ENCODE measurements at places on chromosomes 2 and 18.
A peak's percentile ranks its signal among the peaks of the same experiment; 100 is the strongest.

GRCh38 chr18:76618721-76619120, 123.7 kb upstream of the ZNF516 start:
- DNase-seq = no peak

DNA sequence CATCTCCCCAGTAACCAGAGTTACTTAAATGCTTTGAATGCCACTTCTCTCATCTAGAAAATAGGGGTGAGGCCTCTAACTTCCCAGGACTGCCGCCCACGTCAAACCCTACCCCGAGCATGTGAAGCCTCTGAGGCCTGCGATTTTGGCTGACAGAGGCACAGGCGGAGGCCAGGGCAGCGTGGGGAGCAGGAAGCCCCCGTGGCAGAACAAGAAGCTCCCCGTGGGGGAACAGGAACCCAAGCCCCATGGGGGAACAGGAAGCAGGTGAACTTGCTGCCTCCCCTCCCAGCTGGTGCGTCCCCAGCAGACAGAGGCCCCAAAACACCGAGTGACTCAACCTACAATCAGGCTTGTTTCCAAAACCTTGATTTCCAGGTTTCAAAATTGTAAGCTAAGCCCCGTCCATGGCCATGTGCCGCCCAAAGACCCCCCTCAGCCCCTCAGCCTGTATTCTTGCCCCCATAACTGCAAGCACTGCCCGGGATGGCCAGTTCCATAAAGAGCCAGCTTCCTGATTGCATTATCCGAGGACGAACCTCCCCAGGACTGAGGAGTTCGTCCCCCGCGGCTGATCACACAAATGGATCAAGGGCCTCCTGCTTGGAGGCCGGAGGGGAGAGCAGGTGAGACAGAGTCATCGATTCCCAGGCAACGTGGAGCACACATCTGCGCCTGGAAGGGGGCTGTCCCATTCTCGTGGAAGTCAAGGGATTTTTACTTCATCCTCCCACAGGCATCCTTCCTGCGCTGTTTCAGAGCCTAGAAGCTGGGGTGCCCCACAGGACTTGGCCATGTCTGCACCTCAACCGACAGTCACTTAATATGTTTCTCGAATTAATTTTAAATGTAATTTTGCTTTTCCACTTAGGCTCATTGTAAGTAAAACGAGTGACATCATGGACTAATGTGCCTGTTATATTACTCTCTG, 36.3 kb upstream of the CTDP1 start:
- DNase-seq = no peak

DNA sequence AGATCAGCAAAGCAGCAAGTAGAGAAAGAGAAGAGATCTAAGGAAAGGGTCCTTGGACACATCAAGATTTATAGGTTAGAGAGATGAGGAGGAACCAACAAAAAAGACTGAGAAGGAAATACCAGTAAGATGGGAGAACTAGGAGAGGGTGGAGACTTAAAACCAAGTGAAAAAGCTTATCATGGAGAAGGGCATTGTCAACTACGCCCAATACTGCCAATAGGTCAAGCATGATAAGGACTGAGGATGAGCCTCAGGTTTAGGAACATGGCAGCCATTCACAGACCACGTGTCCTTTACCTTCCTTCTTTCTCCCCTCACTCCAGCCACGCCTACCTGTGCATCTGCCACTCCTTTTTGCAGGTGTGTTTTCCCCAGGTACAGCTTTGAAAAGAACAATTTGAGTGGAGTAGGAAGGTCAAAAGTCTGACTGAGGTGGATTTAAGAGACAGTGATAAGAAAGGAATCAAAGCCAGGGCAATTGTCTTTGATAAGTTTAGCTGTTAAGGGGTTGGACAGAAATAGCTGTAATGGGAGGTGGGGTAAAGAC, 238.7 kb downstream of the STK39 start:
- DNase-seq = no peak

DNA sequence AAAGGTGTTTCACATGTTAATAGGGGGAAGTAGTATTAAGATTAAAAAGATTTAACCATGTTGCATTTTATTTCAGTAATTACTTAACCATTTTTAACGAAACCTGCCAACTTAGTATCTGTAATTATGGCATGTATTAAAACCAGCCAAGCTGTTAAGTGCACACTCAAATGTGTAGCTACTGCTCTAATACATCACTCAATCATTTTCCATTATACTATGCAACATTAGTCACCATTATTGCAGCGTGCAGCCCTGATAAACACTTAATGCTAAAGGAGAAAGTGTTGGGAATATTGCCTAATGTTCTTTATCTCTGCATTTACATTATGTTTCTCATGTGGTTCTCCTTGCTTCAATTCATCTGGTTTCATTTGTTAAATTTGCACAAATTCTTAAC, 745.9 kb upstream of the FAM98A start:
- no peak for DNase-seq

DNA sequence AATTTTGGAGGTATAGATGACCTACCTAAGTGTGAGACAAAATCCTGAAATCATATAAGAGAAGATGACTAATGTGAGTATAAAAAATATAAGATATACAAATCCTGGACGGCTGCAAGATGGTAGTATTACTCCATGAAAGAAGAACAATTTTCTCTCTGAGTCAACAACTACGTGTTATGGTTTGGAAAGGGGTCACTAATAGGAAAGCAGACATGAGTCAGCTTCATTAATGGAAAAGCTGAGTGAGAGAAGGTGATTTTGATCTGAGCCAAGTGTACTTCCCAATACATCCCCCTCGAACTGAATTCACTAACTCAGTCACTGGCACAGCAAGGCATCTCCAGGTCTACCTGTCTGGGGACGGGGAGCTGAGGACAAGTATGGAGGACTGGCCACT, 20.1 kb upstream of the SELENOI start:
- DNase-seq = no peak

GRCh38 chr18:62904396-62905285, 189.3 kb downstream of the PHLPP1 start:
- DNase-seq = no peak

DNA sequence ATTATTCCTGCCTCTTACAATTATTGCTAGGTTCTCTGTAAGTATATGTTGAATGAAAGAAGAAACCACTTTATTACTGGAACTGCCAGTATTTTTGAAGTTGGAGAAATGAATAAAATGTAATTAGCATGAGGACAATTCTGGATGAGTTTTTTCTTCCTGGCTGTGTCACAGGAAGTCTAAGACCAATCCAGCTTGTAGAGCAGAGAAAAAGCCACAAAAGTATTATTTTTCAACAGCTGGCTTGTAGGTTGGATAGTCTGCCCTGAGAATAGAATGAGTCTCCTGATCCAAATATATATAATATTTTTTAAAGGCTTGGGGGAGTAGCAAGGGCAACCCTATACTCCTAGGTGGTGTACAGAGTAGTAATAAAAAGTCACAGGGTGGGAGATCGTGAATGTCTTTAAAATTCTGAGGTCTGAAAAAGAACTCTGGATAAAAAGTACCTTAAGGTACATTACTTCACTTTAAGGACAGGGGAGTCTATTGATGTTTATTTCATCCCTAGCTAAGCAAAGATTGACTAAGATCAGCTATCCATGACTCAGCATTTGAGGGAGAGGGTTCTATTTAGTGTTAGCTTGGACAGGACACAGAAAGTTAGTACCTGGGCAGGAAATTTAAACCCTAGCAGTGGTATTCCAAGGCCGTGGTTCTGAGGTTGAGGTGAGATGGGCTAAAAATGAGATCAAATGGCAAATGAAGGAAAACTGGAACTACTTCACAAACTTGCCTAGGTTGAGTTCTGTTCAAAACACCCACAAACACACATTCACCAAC, 31.7 kb downstream of the SLC40A1 start:
- DNase-seq = no peak

GRCh38 chr2:26268213-26268612, 23.5 kb downstream of the HADHB start:
- DNase-seq = no peak

DNA sequence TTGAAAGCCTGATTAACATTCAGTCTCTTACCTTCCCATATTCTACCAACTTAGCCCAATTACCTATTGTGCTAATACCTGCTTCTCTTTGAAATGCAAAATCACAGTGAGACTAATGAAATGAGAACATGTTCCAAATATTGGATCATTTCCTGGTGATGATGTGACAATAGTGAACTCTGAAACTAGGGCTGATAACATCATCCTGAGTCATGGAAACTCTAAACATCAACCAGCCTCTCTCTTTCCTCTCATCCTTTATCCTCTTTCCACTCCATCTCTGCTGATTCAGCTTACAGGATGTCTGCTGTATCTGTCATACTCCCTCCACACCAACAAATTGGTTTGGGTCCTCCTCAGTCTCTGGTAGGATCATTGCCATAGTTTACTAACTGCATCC, 98.8 kb upstream of the NCKAP5 start:
- no peak for DNase-seq

- DNase-seq = no peak
These were observed 69.9 kb upstream of the SLC1A4 start for GRCh38 chr2:64919261-64919660.

GRCh38 chr2:190569994-190570755, 35.7 kb upstream of the NEMP2 start:
- no peak for DNase-seq

DNA sequence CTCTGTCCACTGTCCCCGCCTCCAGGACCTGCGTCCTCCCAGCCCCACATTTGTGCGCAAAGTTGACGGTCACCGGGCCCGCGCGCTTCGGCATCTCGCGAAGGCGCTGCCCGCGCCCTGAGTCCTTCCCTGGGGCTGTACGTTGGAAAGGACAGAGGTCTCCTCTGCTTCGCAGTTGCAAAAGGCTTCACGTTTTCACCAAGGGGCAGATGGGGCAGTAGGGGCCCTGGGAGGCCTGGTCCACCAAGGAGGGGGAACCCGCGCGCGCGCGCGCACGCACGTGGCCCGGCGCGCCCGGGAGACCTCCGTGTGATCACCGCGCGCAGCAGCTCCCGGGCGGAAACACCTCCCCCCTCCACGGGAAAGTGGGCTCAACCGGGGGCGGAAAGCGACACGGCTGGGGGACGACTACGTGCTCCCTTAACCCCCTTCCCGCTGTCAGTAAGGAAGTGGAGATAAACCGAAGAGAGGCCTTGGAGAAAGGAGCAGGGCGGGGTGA, 21.9 kb downstream of the TEX44 start:
- DNase-seq = peak; percentile 71

DNA sequence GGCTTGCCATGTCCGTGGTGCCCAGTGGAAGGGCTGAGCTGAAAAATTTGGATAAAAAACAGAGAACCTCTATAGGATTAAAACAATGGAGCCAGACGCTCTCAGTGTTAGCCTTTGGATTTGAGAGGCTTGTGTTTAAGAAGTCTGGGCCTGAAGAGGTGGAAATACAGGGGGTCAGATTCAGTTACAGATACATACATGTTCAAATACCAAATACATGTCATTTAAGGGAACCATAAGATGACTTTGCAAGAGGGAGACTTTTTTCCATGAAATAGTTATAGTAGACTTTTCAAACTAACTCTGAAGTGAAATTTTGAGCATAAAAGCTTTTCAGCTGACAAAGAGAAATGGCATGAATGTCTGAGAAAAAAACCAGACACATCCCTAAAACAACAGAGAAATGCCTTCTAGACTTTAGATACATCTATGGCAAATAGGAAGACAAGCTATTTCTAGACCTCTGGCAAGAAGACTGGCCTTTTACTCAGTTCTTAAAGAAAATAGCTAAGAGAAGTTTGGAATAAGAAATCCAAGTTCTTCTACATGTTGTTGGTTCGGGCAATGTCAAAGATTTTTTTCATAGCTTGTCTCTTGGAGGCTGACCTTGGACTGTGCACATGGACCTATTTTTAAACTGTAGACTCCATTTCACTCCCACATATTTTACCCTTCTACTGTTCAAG, 112.9 kb downstream of the LTBP1 start:
- DNase-seq = no peak

DNA sequence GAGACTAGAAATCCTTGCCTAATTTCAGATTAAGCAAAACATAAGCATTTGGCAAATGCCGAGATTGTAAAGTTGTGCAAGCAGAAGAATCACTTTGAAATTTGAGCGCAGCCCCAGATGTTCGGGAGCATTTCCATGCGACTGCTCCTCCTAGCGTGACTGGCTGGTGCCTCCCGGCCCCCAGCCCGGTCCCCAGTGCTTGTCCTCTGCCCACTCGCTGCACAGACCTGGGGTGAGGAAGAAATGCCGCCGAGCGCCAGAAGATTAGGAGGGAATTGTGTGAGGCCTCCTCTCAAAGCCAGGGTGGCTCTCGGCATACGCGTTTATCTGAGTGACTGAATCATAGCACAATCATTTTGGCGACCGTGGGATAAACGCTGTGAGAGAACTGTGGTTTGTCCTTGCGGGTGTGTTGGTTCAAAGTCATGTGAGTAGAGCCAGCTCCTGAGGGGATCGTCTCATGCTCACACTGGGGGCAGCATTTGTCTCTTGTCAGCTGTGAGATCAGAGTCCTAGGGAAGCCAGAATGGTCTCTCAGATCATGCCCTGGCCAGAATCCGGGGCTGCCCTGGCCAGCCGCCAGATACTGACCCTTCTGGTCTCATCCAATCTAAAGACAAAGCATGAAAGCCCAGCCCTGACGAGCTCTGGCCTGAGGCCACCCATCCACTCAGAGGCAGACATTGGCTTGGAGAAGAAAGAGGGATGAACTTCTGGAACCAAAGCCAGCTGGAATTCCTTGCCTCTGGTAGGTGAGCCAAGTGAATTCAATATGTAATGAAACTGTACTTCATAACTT, 189.3 kb downstream of the SH3RF3 start:
- DNase-seq = peak; percentile 85

DNA sequence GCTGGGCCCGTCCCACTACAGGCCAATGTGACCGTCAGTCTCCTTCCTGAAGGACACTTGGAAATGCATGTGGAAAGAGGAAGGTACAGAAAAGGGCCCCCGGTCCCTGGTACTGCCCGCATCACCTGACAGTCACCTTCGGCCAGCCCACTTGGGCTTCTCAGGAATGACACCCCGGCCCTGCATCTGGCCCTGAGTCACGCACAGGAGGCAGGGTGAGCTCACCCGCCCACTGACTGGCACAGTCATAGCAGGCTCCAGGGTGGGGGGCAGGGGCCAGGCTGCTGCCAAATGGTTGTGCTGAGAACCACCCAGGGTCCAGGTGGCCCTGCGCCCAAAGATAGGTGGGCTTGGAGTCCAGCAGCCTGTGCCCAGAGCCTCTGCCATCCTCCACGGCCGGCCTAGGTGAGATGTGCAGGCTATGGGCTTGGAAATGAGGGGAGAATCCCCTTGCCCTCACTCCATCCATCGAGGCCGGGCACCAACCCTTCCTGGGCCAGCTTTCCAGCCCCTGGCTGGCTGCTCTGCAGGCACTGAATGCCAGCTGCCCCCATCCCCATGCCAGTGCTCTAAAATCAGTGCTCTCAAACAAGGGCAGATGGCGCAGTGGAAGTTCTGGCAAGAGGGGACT, 14.1 kb downstream of the EMX1 start:
- no peak for DNase-seq

- DNase-seq = no peak
These were observed 281.4 kb upstream of the CELF4 start for GRCh38 chr18:37846996-37847395.

GRCh38 chr2:23684395-23685176, 242.3 kb downstream of the ATAD2B start:
- DNase-seq = no peak

- DNase-seq = no peak
These were observed 80.3 kb downstream of the SLC4A3 start for GRCh38 chr2:219707496-219708285.
